NCI-H1092 (cell line): ENCODE measurements at places on chromosomes 7 and 10.
A peak's percentile ranks its signal among the peaks of the same experiment; 100 is the strongest.

GRCh38 chr10:43115881-43116595, 22.2 kb upstream of the CSGALNACT2 start:
- no peak for DNase-seq

DNA sequence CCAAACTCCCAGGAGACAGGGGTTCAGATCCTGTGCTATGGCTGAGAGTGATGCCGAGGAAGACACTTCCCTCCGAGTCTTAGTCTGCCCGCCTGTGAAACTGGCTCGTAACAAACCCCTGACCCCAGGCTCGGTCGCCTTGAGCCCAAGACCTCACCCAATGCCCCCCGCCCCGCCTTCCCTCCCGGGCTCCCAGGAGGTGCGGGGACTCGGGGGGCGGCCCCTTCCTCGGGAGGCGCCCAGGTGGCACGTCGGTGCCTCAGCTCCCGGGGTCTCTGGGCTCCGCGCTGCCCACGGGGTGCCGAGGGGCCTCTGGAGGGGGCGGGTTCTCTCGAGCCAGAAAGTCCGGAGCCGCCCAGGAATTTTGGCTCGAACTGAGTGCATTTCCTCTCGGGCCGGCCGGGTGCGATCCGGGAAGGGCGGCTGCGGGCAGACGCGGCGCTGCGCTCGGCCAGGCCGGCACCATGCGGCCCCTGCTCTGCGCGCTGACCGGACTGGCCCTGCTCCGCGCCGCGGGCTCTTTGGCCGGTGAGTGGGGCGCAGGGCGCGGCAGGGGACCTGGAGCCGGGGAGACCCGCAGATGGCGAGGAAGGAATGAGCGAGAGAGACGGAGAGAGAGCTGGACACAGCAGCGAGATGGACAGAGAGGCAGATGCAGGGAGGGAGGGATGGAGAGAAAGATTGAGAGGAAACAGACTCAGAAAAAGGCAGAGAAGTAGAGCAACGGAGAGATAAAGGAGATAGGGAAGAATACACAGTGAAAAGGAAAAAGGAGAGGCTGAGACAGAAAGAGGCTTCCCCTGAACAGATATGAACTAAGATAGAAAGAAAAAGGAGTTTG, at the start of gene PLAC9:
PLAC9 (plus strand) TSS at position 432 of the 841 bp plus-strand sequence; CDS start at position 465, 33 bp downstream.
- no peak for DNase-seq

GRCh38 chr10:133160826-133161471, 930 bp downstream of the KNDC1 start:
- no peak for DNase-seq

- no peak for DNase-seq
These were observed 125.1 kb downstream of the ZMIZ1 start for GRCh38 chr10:79193694-79194382.

DNA sequence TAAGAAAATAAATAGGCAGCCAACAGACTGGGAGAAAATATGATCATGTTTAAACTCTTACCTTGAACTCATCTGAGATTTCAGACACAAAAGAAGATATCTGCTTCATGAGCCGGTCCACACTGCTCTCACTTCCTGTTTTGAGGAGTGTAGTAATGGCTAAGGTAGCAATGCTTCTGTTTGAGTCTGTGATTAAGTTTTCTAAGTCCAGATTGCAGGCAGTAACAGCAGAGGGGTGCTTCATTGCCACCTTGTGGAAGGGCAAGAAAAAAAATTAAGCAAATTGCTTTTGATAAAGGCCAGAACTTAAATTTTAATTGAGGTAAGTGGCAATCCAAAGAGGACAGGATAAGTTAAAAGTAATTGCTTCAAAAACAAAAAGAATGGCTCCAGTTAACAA, 69.1 kb downstream of the MEST start:
- DNase-seq, result no peak

DNA sequence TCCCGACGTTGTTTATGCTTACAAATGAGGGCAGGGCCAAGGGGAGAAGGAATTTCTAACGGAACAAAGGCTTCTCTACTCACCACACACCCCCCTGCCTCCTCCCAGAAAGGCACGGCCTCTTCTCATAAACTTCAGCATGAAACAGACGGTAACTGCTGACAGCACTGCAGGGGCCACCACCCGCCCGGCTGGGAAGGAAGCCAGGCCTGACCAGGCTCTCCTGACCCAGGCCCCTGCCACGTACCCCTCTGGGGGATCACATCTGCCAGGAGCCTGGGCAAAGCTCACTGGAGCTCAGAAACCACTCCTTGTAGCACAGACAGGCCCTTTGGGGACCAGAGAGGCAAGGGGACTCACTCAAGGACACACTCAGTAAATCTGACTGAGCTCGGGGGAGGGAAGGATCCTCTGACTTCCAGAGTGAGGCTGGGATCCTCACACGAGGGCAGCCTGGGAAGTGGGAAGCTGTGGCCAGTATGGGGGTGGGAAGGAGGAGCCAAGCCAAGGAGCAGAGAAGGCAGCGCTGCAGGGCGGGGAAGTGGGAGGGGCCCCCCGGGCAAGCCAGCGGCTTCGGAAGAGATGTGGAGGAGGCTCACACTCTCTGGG, 46.1 kb downstream of the ZCCHC24 start:
- DNase-seq, result no peak

DNA sequence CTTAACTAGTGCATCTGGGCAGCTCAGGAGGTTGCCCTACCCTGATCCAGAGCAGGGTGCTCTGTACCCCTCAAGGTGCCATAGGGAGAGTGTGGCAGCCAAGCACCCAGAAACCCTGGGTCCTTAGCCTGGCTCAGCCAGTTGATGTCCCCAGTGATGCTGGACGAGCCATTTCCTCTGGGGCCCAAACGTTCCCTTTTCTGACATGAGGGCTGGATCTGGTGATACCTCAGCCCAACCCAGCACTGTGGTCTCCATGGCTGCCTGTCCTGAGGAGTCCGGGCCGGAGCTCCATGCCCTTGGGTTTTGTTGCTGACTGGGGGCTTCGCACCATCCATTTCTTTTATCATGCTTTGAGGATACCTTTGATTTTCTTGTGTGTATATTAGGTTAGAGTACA, 87.9 kb upstream of the IKZF1 start:
- DNase-seq, result no peak

DNA sequence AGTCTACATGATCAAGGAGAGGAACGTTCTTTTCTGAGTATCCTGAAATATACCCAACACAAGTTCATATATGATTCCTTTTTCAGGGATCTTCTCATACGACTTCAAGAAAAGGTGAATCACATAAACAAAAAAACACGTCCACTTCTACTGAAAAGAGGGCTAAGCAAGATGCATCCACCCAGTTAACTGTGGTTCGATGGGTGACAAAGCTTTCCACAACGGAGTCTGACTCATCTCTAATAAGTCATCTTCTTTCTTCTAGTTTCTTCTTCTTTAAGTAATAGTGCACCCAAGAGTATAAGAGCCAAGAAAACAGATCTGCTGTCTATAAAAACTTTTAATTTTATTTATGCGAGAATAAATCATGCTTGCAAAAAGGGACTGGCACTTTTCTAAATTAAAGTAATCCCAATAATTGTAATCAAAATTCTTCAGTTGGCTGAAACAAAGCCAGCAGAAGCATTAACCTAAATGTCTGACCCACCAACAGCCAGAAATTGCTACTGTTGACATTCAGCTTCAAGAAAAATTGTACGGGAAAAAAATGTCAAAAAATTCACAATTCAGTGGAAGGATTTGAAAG, 146.9 kb upstream of the ANK3 start:
- no peak for DNase-seq

DNA sequence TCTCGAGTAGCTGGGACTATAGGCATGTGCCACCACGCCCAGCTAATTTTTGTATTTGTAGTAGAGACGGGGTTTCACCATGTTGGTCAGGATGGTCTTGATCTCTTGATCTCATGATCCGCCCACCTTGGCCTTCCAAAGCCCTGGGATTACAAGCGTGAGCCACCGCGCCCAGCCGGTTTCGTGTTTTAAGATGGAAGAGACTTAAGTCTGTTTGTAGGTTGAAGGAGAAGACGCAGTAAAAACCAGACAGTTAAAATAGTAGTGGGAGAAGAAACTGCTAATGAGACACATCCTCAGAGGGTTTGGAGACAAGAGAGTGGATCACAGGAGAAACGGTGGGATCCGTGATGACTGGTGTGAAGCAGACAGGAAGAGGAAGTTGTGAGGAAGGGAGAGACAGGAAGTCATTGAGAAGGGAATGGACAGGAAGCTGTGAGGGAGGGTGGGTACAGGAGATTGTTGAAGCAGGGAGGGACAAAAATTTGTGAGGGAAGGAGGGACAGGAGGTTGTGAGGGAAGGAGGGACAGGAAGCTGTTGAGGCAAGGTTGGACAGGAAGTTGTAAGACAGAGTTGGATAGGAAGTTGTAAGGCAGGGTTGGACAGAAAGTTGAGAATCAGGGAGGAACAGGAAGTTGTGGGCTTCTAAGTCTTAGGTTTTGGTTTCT, 115.5 kb downstream of the WDFY4 start:
- no peak for DNase-seq

DNA sequence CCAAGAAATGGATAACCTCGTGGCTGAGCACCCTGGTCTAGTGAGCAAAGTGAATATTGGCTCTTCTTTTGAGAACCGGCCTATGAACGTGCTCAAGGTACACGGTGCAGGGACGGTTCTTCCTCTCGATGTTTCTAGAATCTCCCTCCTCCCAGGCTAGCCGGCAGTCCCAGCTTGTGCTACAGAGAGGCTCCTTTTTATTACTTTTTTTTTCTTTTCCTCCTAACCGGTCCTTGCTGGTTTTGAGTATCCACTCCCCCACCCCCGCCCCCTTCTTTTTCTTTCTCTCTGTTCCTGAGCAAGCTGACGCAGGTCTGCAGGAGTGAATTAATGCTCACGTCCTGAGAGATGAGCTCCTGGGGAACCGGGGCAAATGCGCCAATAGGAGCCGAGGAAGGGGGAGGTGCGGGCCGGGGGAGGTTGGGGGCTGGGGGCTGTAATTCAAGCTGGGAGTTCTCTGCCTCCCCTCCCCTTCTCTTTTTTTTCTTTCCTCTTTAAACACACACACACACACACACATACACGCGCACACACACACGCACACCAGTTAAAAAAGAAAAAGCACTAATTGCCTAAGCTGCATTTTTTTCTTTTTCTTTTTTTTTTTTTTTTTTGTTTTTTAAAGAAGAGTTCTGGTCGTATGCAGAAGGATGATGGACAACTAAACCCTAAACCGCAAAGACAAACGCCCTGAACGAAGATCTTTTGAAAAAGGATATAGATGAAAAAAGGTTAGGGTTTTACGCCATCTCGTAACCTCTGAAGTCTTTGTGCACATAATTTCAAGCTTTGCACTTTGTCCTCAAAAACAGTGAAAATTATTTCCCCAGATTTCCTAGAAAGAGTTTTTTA, 6.6 kb downstream of the CPA2 start:
- DNase-seq, result peak; percentile 96

DNA sequence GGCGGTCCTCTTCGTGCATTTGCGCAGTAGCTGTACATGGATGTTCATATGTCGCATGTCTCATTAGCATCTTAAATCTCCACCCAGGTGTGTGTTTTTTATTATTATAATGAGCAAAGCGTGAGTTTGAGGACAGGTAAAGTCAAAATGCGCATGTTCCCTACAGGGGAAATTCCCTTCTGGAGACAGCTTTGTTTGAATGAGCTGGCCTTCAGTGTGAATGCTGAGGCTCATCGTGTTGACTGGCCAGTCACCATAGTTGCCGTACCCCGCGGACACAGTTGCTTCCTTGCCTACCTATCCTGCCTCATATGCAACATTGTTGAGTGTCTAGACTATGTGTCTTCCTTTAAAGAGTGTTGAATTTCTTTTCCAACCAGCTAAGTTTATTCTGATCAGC, 13.6 kb downstream of the LYZL1 start:
- no peak for DNase-seq

GRCh38 chr7:115911465-115911864, 119.1 kb downstream of the TFEC start:
- no peak for DNase-seq

GRCh38 chr7:7098280-7098818, 84.0 kb upstream of the C1GALT1 start:
- no peak for DNase-seq

DNA sequence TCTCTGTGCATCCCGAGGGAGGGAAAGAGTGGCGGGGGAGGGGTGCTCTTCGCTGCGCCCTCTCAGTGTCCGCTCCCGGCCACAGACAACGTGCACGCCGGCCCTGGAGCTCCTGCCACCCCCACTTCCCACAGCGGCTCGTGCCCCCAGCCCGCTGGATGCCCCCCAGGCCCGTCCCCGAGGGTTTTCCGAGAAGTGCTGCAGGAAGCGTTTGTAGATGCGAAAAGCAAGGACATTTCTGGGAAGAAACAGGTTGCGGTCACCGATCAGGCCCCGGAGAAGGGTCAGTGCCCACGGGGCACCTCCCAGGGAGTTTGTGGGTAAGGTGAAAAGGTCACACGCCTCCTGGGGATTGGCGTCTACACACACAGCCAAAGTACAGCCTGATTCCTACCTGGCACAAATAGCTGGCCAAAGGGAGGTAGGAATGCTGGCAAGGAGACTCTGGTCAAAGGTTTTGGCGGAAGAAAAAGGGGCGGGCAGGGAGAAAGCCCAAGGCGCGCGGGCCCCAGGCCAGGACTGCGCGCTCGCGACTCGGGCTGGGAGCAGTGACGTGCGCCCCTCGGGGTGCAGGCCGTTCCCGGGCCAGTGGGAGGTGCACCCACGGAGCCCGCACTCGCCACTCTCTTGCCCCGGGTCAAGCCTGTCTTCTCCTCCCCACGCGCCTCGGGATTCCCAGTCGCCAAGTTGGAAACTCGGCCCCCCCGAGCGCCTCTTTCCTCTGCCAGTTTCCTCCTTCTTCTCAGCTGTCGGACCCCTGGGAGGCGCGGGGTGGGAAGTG, 1.5 kb upstream of the NRP1 start:
- peak; percentile 26 for DNase-seq

DNA sequence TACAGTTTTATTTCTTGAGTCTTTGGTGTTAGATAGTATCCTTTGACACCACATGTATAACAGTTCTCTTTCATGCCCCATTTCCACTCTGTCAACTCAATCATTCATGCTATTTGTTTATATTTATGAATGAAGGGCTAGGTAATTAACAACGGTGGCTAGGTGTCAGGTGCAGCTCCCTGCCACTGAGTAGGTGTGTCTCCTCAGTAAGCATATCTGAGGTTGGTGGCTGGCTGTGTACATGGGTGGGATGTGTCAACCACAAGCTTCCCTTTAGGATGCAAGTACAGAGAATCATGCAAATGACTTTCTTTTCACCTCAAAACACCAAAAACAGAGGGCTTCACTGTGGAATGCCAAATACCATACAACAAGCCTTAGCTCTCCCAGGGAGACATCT, 83.4 kb downstream of the ZNF365 start:
- DNase-seq, result no peak

- DNase-seq, result no peak
These were observed 63.6 kb upstream of the TRIM24 start for GRCh38 chr7:138396251-138397070.

DNA sequence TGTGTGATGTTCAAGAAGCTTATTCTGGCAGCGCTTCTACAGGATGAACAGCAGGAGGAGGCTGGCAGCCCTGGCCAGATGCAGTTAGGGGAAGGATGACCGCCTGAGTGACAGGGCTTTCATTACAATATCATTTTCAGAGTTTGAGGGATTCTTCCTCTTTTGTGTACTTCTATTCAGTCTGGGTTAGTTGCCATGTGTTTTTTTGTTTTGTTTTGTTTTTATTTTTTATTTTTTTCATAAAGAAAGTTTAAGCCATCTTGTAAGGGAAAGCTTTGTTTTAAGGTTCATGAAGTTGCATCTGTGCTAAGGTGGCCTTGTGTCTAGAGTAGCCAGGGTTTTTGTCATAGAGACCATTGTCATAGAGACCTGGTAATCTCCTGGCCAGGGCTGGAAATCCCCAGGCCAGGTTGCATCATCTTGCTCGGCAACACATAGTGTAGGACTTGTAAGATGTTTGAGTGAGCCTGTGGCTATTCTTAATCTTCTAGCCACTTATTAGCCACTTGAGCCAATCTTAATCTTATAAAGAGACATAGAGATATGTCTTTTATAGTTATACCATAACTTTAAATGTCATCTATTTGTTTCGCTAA, 230.5 kb upstream of the TMEM229A start:
- DNase-seq, result no peak
